ENCODE measurements at places on chromosomes 1 and 21.

GRCh38 chr1:228363686-228364067 lies 43.0 kb downstream of the TRIM11 start:
- DNase-seq = no peak

DNA sequence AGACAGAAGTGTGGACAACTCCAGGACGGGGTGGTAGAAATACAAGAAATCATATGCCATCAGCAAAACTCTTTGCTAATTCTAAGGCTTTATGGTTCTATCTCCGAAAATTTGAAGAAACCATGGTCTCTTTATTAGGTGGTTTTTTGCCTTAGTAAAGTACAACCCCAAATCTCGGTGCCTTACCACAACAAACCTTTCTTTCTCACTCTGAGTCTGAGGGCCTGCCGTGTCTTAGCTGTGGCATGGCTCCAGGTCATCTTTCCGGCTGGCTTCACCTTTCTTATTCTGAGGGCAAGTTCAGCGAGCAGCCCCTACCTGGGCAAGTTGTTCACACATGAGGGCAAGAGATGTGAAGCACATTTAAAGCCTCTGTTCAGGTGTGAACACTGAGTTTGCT lies 280.6 kb downstream of the TTLL7 start:
- no peak for DNase-seq

DNA sequence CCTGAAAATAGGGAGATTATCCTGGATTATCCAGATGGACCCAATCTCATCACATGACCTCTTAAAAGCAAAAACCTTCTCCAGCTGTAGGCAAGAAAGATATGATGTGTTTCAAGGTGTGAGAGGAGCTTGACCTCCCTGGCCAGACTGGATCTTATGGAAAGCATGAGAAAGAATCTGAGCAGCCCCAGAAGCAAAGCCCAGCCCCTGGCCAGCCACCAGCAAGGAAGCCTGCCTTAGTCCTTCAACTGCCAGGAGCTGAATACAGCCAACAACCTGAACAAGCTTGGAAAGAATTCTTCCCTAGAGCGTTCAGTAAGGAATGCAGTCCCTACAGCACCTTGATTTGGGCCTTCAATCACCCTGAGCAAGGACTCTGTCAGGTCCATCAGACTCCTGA lies 375.0 kb upstream of the CHRM3 start:
- DNase-seq = no peak

- no peak for DNase-seq
Measured at GRCh38 chr21:45655124-45655523, 11.6 kb downstream of the PCBP3 start.

- DNase-seq = no peak
Measured at GRCh38 chr1:71054281-71054731, 6.7 kb upstream of the PTGER3 start.

- DNase-seq = no peak
Measured at GRCh38 chr1:17177651-17178050, 27.3 kb upstream of the PADI1 start.

DNA sequence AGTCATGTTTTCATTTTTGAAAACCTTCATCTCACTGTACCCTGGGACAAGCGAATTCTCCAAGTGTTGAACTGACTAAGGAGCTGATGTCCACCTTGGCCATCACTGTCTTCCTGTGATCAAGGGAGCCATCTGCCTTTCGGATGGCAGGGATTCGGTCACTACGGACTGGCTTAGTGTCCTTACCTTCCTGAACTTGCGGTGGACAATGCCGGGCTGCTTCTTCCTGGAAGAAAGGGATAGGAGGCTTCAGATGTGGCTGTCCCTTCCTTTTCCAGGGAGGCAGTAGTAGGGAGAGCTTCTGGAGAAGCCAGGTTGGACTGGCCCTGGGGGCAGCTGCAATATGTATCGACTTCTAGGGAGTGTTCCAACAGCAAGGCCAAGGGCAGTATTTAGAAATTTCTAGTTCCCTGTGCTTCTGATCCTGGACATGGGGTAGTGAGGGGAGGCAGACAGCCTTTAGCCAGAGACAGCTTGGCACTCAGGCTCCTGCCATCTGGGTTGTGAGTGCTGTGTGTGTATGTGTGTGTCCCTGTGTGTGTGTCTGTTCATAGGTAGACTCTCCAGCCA lies 114.6 kb downstream of the IER5 start:
- no peak for DNase-seq

DNA sequence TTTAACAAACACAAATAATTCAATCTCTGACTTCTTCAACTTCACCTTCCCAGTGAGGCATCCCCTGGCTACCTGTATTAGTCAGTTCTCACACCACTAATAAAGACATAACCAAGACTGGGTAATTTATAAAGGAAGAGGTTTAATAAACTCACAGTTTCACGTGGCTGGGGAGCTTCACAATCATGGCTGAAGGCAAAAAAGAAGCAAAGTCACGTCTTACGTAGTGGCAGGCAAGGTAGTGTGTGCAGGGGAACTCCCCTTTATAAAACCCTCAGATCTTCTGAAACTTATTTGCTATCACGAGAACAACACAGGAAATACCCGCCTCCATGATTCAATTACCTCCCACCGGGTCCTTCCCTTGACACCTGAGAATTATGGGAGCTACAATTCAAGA lies 478.5 kb downstream of the ADGRL2 start:
- no peak for DNase-seq

DNA sequence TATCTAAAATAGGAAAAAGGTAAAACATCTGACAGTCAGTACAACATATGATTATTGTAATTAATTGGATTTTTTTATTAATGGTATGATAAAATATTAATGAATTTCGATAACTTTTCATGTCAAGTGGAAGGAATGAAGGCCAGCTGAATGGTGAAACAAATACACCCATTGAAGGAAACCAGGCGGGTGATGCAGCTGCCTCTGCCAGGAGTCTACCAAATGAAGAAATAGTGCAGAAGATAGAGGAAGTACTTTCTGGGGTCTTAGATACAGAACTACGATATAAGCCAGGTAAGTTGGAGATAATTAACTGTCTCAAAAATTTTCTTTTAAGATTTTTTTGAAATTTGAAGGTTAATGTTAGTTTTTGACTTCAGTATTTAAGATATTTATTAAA lies 3.2 kb downstream of the SON start:
- no peak for DNase-seq

DNA sequence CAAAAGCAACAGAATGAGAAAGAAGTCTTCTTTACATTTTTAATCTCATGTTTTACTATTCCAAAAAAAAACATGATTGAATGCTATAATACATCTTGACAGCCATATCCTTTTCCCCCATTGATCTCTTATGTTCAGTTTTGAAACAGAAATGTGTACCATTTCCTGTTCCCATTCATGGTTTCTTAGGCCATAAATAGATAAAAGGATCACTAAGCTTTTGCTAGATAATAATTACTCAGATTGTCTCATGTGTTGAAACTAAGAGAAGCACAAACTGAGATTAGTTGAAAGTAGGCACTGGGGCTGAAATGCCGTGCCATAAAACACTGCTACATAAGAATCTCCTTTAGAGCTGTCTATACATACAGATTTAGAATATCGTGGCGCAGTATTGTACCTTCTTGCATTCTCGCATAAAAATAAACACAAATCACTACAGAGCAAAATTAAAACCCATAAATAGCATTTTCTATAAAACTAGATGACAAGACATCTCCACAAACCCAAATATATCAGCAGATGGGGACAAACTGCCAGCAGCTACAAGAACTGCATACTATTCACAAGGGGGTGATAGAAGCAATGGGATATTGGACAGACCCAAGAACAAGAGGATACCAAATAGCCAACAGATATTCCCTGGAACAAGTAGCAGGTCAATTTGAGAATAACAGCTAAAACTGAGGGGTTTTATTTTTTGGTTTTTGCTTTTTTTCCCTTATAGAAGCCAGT lies 405.3 kb upstream of the PRMT6 start:
- DNase-seq = no peak

DNA sequence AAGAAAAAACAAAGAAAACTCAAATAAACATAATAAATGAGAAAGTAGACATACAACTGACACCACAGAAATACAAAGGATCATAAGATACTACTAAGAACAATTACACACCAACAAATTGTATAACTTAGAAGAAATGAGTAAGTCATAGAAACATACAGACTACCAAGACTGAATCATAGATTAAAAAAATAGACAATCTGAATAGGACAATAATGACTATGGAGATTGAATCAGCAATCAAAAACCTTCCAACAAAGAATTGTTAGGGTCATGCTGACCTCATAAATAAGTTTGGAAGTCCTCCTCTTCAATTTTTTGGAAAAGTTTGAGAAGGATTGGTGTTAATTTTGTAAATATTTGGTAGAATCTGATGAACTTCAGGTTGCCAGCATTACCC lies 159.0 kb downstream of the PTBP2 start:
- DNase-seq = no peak

DNA sequence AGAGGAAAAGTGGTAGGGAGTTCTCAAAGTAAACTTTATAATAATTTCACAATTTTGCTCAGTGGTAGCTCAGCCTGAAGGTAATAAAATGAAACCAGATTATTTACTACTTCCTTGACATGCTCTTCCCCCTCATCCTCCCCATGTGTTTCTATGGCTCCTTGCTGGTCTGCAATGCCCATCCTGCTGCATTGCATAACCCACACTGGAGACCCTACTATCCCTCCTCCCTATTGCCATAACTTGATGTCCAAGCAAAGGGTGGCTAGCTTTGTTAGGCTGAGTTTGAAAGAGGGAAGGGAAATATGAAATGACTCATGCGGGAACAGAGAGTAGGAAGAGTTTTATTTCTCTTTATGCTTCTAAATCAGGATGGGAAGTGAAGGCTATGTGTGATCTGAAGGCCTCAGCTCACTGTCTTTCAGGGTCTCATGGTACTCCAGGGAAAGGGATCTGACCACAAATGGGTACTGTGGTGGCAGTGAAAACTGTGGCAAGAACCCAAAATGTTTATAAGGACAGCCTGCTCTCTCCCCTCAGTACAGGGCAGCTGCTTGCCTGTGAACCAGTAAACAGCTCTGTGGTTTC lies 36.4 kb upstream of the HSD17B7 start:
- no peak for DNase-seq
